Mesendoderm (in vitro differentiated cells): ENCODE measurements at places on chromosomes 7 and 10.
A peak's percentile ranks its signal among the peaks of the same experiment; 100 is the strongest.

DNA sequence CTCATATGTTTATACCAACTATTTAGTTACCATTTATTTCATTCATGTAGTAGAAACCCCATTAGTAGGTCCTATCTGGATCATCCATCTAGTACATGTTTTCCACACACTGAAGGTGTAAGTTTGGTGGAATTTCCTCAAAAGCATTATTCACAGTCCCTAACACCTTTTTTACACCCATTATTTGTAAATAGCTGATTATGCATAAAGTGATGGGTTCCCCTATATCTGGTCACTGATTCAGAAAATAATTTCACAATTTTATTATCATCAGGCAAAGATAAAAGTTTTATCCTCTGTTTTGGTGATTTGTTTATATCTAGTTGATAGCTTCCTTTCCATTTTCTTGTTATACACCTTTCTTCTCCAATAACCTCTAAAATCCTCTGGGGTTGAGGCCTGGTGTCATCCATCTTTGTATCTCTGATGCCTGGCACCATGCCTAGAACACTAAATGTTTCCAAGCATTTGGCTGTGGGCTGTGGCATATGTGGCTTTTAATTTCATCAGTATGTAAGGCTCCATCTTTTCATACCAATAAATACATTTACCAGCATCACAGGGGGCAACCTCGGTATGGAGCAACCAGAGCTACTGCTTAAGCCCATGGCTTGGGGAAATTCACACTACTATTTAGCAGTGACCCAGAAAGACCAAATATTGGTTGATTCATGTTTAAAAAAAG lies 1089.5 kb upstream of the LRRN3 start:
- no peak for DNase-seq

DNA sequence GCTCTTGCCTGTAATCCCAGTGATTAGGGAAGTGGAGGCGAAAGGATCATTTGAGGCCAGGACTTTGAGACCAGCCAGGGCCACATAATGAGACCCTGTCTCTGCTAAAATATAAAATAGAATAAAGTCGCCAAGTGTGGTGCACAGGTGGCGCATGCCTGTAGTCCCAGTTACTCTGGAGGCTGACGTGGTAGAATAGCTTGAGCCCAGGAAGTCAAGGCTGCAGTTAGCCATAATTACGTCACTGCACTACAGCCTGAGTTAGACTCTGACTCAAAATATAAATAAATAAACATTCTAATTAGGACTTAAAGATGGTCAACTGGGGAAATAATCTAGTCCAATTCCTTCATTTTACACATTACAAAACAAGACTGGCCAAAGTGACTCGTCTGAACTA lies 768 bp downstream of the CHCHD2 start:
- peak; percentile 31 for DNase-seq

GRCh38 chr7:17845197-17845547 lies 95.1 kb downstream of the SNX13 start:
- no peak for DNase-seq

GRCh38 chr7:36015733-36016132 lies 137.3 kb upstream of the EEPD1 start:
- DNase-seq = no peak

- DNase-seq = no peak
These were observed 176.2 kb downstream of the PRKAG2 start for GRCh38 chr7:151700586-151701165.
